ENCODE measurements at places on chromosomes 3 and 15.

DNA sequence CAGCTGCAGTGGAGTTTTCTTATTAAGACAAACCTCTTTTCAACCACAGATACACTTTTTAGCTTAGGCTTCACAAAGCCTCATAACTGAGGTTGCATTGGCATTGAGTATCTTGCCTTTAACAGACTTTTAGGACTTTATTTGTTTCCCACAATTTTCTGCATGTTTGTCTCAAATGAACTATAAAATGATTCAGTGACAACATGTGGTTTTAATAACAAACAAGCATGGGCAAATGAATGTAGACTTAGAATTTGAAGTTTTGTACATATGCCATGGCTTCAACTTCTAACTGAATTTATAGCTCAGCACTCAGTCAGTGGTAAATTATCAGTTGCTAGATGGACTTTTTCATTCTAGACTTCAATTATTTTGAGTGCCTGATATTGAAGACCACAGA, 101.6 kb downstream of the SLC25A26 start:
- no peak for DNase-seq

DNA sequence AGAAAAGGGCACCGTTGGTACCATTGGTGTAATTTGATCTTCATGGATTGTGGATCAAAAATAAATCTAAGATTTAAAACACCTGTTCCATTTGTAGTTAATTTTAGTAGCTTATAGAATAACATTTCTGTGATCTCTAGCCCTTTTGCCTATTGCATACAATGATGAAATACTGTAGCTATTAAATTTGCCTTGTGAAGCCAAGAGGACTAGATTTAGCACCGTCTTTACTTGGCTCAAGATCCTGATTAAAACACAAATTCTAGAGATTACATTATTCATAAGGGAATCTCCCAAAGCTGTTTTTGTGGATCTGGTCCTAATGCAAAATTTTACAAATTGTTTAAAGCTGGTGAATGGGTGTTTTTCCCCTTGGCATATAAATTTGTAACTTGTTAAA, 8.2 kb downstream of the TBC1D23 start:
- DNase-seq, result no peak

DNA sequence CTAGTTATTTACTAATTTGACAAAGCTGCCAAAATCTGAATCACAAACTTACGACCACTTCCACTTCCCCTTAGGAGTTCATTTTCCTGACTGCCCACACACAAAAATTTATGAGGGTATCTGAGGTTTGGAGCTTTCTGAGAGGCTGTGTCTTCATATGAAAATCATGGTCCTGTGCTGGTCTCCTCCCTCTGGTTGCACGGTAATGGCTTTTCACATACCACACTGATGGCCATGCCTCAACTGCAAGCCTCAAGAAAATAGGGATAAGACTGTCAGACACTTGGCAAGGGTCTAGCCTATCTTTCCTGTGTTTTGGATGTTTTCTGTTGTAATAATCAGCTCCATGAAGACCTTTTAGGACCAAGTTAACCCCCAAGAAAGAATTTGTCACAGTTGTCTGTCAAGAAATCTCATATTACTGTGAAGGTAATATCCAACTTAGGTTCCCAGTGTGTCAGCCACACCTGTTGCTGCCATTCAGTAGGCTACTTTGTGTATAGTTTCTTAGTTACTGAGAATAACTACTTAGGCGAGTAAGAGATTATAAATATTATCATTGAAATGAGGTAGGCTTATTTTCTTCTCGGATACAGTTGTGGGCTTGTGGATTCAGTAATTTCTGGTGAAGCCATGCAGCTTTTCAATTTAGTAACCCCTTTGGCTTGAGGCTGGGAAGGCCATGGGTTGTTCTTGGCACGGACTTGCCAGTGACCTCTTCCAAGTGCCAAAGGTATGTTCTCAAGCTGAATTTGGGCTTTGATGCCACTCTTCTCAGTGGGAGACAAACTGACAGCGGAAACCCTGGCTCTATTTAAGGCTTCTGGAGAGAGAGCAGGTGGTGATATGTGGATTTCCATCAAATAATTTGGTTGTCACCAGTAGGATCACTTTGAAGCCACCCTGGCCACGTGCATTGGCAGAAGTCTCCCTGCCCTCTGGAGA, 101.1 kb downstream of the RYR3 start:
- no peak for DNase-seq

DNA sequence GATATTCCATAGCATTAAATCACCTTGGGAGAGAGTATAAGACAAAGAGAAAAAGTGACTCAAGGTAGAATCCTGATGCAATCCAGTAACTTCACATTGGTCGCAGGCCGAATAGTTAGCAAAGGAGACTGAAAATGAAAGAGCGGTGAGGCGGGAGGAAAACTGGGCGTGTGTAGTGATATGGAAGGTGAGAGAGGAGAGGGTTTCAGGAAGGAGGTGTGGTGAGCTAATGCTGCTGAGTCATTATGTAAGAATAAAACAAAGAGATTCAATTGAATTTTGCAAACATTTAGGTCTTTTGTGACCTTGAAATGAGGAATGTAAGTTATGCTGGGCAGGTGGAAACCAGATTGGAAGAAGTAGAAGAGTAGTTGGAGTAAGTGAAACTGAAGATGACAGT, 235.3 kb downstream of the C3orf38 start:
- DNase-seq, result no peak

GRCh38 chr3:139517321-139518065, 22.0 kb downstream of the RBP1 start:
- no peak for DNase-seq

- DNase-seq, result peak; percentile 7
Measured at GRCh38 chr3:98657457-98657856, 64.0 kb upstream of the CPOX start.

DNA sequence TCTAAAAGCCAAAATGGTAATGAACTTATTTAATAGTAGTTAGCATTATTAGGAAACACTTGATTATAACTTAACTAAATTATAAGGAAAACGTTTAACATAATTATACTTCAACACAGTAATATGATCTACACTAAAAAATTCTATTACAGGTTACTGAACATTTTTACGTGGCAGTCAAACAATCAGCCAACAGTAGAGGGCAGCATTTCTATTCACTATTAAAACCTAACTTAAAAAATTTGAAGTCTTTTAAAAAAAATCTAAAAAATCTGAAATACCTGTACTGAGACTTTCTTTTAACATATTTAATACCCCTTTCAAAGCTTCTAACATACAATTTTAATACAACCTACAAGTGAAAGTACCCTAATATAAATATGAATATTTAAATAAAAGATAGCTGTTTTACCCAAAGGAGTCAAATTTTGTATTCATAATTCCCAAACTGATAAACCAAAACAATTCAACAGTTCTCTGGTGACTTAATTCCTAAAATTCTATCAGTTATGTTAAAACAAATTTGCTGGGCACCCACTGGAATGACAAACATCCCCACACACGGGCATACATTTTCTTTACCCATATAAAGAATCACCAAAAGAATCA, 41.5 kb downstream of the DLG1 start:
- peak; percentile 59 for DNase-seq

Data from renal cortical epithelial cell (primary cell).